ENCODE measurements at places on chromosomes 5 and 9.

DNA sequence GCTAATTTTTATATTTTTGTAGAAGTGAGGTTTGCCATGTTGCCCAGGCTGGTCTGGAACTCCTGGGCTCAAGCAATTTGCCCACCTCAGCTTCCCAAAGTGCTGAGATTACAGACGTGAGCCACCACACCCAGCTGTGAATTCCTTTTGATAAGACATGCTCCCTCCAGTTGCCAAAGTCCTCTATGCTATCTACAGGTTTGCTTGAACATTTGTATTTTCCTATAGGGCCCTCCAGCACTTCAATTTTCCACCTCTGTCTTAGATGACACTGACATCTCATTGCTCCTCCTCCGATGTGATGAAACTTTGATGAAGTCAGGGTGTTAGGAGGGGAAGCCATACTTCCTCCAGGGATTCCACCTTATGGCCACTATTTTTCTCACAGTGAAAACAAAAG, 25.2 kb upstream of the CTSV start:
- DNase-seq = no peak

GRCh38 chr5:180376511-180376910, 23.4 kb upstream of the GFPT2 start:
- DNase-seq = no peak

GRCh38 chr9:110048976-110049698, 158.8 kb downstream of the C9orf152 start:
- DNase-seq = no peak

GRCh38 chr5:150052956-150053712, 33.2 kb downstream of the CSF1R start:
- no peak for DNase-seq

GRCh38 chr5:109982966-109983534, 293.3 kb downstream of the MAN2A1 start:
- DNase-seq = no peak

DNA sequence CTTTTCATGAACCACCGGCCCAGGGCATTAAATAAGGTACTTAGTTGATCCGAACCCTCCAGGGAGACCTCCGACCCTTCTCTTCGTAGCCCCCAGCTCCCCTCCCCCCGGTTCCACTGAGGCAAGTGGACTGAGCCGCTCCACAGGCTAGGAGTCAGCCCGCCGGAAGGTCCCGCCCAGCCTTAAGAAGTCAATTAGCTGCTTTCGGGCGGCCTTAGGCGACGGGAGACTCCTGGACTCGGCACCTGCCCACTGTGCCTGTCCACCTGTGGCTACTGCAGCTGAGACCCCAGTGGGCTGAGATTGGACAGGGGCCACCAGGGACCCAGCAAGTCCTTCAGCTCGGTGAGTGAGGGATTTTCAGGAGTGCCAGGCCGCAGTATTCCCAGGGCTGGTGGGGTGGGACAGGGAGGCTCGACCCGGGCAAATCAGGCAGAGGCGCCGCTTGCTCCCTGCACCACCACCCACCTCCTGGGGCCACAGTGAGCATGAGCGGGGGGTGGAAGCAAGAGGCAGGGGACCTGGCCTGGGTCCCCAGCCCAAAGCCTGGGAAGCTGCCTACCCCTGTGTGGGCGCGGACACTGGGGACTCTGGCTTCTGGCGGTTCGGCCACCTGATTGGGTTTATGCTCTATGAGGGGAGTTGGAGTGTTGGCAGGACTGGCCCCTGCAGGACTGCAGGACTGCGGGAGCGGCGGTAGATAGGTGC, 39.6 kb upstream of the SPATA31E1 start:
- no peak for DNase-seq

- no peak for DNase-seq
Measured at GRCh38 chr5:177402271-177403043, 2.0 kb upstream of the PFN3 start.

DNA sequence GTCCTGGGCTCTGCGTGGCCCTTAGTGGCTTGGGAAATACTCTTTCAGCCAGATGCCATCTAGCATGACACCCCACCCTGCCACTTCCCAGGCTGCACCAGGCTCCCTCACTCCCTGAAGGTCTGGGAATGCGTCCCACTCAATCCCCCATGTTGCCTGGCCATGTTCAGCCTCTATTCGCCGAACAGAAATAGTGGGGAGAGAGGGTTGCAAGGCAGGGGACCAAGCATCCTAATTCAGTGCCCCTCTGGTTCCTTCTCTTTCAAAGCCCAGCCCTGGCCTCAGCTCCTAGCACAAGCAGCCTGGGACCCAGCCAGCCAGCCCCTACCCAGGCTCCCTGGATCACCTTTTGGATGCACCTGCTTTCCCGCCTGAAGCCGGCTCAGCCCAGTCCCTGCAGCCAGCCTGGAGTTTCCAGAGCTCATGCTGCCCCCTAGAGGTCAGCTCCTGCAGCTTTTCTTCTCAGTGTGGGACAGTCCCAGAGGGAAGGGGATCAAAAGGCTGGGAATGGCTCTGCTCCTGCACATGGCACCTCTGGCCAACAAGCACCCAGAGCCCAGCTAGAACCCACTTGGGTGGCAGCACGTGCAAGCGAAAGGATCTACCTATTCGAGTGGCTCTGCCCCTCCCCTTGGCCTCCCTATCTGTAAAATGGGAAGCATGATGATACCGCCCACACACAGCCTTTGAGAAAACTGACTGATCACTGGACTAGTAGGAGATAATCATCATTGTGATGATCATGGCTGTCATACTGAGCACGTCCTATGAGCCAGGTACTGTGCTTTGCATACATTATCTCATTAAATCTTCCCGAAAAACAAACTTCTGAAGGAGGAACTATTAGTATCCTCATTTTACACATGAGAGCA, 48.7 kb upstream of the C5orf58 start:
- no peak for DNase-seq

- no peak for DNase-seq
Measured at GRCh38 chr5:100634937-100635534, 99.9 kb downstream of the FAM174A start.

DNA sequence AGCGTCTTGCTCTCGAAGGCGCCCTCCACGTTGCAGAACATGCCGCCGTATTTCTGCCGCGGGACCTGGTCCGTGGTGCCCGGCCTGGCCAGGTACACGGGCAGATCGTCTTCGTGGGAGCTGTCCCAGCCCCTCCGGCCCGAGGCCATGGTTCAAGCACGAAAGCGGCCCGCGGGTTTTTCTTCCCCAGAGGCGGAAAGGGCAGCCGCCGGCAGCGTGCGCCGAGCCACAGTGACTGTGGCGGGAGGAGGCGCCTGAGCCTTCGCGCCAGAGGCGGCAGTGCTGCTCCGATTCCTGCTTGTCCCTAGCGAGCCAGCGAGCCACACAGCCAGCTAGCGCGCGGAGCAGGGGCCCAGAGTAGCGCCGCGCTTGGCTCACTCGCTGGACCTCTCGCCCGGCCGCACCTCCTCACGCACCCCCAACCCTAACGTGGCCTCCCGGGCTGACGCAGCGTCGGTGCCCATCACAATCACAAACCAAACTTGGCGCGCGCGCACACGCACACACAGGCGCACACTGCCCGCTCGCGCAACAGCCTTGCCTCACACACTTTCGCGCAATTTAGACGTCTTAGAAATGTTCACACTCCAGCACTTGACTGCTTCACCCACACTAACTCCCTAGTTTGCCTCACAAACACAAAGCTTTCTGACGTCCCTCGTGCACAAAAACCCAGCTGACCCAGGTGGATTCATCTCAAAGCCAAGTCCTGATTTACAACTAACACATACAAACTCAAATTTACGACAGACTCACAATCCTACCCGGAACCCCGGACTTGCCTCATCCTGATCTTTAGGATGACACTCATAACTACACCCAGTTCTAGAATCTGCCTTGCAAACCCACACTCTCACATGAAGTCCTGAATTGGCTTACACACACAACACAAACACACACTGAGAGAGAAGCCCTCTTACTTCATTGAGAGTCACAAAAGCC, at the start of gene DPYSL3:
Gene DPYSL3 (minus strand): TSS at position 359 of the 942 bp plus-strand sequence. CDS start 210 bp downstream, at position 149.
- DNase-seq = no peak

DNA sequence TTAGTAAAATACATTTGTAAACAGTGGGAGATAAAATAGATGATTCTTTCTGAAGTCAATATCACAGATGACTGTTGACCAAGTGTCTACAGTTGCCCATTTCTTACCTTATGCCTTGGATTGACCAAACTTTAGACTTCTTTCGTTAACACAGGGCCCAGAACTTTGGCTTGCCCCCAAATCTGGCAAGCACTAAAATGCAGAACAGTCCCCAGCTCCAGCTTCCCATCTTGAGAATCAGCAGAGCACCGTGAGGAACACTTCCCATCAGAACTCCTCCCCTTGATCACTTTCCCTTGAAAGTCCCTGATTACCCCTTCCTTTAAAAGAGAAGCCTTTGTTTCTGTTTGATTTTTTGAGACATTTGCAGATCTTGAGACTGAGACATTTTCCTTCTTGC, 1039.9 kb downstream of the TLE1 start:
- DNase-seq = no peak

DNA sequence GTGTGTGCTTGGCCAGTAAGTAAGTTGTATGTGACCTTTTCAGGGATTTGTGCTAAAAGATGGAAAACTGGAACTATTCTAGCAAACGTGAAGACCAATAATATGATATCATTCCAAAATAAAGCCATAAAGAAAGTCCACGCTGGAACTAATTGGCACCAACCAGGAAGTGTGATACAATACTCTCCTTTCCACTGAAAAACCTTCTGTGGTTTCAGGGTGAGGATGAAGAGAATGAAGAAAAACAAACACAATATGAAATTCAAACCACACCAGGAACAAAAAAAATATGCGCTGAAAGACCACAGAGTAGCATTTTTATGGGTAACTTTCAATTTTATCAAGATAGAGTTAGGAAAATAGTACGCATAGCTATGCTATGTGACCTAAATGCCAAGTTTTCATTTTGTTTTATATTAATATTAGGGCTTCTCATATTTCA, 105.8 kb downstream of the EFNA5 start:
- DNase-seq = no peak

- DNase-seq = no peak
Measured at GRCh38 chr9:86655147-86655546, 292.2 kb downstream of the GAS1 start.

DNA sequence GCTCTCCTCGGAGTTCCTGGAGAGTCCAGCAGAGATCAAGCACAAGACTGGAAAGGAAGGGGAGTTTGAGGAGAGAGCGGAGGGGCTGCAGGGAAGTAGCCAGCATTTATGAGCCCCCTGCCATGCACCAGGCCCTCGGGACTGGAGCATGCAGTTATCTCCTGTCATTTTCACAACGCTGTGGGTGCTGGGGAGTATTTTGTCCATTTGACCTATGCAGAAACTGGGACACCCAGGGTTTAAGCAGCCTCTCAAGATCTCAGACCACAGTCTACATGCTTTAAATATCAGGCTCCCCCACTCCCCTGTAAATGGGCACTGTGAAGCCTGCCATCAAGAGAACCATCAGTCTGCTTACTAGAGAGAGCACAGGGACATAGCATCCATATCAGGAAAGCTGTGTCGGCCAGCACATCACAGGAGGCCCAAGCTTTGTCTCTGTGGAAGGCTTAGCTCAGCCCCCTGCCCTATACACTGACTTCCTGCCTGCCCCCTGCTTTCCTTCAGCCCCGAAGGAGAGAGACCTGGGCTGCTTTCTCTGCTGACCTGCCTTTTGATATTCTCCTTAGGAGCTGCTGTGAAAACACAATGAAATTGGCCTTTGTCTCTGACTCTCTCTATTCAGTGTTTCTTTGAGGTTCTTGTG, 7.3 kb downstream of the FOXI1 start:
- DNase-seq = no peak

DNA sequence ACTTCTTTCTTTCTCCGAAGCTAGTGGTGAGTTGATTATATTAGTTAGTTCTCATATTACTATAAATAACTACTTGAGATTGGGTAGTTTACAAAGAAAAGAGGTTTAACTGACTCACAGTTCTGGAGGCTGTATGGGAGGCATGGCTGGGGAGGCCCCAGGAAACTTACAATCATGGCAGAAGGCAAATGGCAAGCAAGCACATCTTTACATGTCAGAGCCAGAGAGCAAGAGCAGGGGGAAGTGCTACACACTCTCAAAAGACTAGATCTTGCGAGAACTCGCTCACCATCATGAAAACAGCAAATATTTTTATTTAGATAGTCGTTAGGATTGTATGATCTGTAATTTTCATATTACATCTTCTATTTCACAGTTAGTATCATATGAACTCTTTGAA, 711.2 kb downstream of the PTPRD start:
- DNase-seq = no peak

DNA sequence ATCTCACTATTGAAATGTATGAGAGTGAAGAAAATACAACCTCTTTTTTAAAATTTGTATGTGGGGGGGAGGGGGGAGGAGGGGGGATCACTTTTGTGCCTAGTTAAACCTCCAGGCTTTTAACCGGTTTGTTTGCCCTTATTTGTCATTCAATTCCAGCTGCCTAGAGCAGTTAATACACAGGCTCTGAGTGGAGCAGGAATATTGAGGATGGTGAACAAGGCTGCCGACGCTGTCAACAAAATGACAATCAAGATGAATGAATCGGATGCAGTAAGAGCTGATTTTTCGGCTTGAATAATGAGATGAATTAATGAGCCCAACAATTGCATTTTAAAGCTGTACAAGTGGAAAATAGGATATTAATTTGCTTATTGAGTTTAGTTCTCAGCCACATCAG, 28.7 kb upstream of the SNX24 start:
- DNase-seq = no peak

GRCh38 chr9:88300556-88300955, 87.7 kb upstream of the SPIN1 start:
- DNase-seq = no peak

GRCh38 chr5:121006217-121006616, 542.1 kb downstream of the PRR16 start:
- no peak for DNase-seq

- no peak for DNase-seq
Measured at GRCh38 chr9:121172726-121173487, 28.8 kb downstream of the RAB14 start.

DNA sequence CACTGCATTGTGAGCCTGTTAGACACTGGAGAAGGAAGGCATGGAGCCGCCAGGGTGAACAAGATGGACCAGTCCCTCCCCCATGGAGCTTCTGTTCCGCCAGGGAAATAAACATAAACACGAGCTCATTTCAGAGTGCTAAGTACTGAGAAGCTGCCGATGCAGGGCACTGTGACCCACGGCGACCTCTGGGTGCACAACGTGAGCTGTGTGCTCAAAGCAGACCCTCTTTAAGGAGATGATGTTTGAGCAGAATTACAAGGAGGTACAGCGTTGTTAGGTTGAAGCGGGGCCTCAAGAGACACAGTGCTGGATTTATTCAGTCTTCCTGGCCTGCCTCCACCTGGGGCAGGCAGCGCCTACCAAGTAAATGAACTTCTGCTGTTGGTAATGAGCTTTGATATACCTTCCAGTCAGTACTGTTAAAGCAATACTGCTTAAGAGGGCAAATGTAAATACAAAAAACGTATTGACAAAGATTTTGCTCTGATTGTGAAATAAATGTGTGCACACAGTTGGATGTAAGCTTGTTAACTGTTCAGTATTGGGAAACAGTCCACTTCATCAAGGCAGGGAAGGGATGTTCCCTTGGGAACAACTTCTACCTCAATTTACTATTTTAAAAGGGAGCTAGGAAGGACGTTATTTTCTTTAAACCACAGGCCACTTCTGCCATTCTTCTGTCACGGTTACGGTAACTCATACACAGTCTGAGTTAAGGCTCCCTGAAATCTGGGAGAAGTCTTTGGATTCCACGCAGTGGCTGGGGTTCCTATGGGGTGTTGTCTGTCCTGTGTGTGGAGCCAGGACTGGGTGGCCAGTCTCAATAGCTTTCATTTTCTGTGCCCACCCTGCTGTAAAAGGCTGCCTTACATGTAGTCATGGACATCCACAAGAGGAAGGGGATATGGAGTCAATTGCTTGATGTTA, 48.9 kb upstream of the DMRT1 start:
- no peak for DNase-seq

Data from AG04449 (cell line).